IPS DF 19.7 (cell line): ENCODE measurements at places on chromosomes 2 and 18.
A peak's percentile ranks its signal among the peaks of the same experiment; 100 is the strongest.

GRCh38 chr2:151669585-151670081 is 64.6 kb downstream of the NEB start:
- DNase-seq = no peak

GRCh38 chr2:236558993-236559978 is 10.3 kb upstream of the ACKR3 start:
- DNase-seq = no peak

DNA sequence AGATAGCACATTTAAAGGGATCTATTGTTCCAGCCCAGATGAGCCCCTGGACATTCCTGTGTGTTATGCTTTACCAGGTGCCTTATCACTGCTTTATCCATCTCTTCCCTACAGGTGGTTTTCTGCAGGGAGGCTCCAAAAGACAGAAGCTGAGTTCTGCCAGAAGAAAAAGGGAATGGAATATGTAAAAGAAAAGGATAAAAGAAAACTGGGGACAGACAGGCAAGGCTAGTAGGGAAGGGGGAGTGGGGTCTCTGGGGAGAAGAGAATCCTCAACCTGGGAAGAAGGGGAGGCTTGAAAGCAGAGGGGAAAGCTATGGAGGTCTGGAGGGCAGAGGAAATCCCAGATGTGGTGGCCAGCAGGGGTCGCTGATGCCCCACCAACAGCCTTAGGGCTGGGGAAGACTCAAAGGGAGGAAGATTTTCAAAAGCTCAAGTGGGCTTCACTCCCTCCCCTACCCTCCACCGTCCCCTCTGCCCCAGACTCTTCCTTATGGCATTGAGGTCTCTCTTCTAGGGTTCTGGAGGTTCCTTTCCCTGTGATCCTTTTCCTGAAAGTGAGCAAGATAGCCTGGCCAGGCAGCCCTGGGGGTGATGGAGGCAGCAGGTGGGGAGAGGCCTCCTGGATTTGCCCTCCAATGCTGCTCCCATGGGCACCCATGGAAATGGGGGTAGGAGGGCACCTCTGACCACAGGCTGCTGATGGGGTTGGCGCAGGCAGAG is 178.1 kb upstream of the PKDCC start:
- DNase-seq = no peak

DNA sequence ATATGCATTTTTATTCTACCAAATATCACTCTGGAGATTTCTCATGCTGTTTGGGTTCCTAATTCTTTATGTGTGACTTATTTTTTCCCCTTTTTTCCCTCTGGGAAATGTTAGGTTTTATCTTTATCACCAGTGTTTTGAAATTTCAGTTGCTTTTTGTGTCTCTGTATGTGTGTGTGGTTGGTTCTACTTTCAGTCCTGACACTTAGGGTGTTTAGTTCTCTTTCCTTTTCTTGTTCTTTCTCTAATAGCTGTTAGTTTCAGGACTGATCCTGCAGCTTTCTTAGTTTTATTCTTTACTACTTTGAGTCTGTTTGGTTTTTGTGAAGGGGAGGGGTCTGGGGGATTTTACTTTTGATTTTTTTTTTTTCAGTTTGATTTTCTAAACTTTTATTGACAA is 23.1 kb downstream of the PPM1B start:
- no peak for DNase-seq

DNA sequence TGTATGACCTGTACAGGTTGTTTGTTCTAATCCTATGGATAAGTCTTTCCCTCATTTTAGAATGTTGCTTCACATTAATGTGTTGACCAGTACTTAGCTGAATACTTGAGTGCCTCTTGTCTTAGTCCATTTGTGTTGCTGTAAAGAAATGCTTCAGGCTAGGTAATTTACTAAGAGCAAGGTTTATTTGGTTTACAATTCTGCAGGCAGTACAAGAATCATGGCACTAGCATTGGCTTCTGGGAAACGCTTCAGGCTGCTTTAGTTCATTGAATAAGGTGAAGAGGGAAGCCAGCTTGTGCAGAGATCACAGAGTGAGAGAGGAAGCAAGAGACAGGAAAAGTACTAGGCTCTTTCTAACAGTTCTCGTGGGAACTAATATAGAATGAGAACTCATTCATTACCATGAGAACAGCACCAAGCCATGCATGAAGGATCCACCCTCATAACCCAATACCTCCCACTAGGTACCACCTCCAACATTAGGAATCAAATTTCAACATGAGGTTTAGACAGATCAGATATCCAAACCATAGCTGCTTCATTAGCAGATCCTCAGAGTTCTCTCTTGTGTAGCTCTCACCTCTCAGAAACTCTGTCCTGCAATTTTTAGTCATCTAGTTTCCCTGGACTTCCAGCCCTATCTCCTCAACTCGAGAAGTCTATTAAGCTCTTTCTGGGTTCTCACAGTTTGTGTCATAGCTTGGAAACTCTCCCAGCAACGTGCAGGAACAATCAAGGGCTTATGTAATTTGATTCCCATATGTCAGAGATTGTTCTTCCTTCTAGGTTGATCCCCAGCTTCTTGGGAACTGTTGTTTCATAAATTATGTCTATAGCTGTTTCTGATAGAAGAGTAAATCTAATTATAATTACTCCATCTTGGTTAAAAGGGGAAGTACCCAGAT is 2082.3 kb upstream of the CELF4 start:
- DNase-seq = peak; percentile 5

DNA sequence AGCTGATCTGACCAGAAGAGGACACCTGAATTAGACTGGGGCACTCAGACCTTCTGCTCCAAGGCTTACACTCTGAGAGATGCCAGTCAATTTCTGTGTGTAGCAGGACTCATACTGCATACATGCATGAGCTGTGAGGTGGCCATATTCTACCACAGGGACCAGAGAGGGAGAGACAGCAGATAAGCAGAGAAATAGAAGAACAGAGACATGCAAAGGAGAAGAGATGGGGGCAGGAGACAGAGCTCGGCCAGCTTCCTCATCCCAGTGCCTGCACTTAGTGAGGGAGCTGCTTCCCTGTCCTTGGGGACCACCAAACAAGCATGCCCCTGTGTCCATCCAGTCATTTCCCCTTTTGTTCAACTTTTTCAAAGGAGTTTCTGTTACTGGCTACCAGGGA is 73.9 kb upstream of the ALK start:
- no peak for DNase-seq
